ENCODE measurements at places on chromosomes 7 and 10. TPM values are rescaled to one million over a fixed set of nuclear protein-coding genes. Genes with fewer than 3 reads are reported as not detected.

ASB4 gene
- not detected for total RNA-seq

HIPK2 gene
- 10.9 TPM for total RNA-seq

DDC gene
- total RNA-seq, result not detected

DNA sequence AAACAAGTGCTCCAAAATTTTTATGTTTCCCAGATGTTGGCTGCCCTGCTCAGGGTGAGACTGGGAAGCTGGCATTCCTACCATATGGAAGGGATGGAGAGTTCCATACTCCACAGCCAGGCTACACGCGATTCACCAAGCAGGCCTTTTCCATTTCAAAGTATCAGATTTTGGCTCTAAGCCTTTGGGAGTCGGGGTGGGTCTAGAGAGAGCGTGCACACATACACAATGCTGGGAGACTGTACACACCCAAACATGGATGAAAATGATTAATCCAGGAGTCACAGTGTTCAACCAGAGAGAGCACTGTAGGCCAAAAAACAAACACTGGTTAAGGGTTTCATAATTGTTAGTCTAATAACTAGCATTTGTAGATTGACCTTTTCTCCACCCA lies 295.0 kb downstream of the BICC1 start:
- DNase-seq, result no peak

GRCh38 chr10:33212061-33212748 lies 122.3 kb downstream of the NRP1 start:
- no peak for DNase-seq

GRCh38 chr10:12685261-12686058 lies 316.1 kb downstream of the CCDC3 start:
- no peak for DNase-seq

DNA sequence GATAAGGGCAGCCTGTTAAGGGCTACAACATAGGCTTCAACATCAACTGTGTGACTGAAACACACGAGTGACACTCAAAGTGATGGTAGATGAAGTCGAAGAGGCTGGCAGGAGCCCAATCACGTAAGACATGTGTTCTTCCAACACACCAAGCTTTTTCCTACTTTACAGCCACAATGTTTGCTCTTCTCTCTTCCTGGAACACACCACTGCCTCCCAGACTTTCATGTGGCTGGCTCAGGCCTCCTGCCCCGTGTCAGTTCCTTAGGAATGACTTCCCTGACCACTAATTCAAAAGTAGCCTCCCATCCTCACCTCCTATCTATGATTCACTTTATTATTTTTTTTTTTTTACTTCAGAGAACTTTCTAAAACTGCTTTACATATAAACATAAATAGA lies 209.2 kb downstream of the GPAM start:
- DNase-seq, result no peak

- DNase-seq, result no peak
These were observed 891.5 kb upstream of the CELF2 start for GRCh38 chr10:10126218-10126617.

Measured in lung microvascular endothelial cell (primary cell).